ENCODE measurements at places on chromosomes 6 and 20.

- no peak for DNase-seq
Observed at GRCh38 chr20:62133051-62133845, 9.9 kb downstream of the PSMA7 start.

GRCh38 chr6:39882531-39882899 lies 51.7 kb downstream of the MOCS1 start:
- no peak for DNase-seq

DNA sequence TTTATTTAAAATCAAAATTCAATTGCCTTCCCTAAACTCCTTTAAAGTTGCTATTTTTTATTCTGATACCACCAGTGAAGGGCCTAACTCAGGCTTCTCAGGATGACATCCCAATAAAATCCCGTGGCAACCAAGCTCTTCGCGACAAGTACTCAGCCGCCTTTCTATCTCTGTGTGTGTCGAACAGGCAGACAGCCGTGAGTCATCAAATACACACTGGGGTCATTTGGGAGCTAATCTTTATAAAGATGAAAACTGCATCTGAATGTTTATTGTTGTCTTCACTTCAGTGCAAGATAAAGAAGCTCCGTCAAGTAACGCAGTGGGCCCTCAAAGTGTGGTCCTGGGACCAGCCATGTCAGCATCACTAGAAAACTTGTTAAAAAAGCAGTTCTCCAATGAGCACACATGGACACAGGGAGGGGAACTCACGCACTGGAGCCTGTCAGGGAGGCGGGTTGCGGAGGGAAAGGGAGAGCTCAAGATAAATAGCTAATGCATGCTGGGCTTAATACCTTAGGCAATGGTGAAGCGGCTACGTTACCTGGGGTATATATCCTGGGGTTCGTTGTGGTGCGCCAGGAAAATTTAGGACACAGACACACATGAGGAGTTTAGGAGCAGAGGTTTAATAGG lies 119.3 kb downstream of the RNF144B start:
- DNase-seq = no peak

- DNase-seq = no peak
Observed at GRCh38 chr6:159899994-159900745, 9.4 kb downstream of the MAS1 start.

- no peak for DNase-seq
Observed at GRCh38 chr6:95408111-95408510, 169.2 kb upstream of the MANEA start.

DNA sequence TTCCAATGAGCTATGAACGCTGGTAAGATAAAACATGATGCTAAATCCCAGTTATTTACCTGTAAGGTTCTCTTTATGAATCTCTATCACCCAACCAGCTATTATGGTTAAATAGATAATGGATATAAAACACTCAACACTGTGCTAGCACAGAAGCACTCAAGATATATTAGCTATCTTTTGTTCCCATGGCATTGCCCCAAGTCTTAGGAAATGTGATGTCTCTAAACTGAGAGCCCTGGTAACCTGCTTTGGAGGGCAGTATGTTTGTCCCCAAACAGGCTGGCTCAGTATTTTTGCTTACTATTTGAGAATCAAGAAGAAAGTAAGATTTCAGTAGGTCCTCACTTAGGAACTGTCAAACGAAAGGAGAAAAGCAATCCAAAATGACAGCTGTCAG lies 90.5 kb downstream of the BTBD9 start:
- DNase-seq = no peak

DNA sequence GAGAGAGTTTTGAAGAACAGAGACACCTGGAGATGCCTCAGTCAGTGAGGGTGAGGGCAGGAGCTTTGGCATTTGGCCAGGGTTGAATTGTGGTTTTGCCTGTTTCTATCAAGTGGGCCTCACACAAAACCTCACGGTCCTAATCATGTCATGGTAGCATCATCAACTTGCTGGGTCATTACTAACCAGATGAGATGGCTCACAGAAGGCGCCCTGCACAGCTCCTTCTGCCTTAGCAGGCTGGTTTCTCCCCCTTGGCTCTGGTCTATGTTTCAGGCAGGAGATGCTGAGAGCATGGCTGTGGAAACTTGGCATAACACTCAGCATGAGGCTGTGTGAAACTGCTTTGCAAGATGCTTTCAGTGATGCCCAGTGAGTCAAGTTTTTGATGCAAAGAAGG lies 99.3 kb downstream of the LRRC1 start:
- no peak for DNase-seq

DNA sequence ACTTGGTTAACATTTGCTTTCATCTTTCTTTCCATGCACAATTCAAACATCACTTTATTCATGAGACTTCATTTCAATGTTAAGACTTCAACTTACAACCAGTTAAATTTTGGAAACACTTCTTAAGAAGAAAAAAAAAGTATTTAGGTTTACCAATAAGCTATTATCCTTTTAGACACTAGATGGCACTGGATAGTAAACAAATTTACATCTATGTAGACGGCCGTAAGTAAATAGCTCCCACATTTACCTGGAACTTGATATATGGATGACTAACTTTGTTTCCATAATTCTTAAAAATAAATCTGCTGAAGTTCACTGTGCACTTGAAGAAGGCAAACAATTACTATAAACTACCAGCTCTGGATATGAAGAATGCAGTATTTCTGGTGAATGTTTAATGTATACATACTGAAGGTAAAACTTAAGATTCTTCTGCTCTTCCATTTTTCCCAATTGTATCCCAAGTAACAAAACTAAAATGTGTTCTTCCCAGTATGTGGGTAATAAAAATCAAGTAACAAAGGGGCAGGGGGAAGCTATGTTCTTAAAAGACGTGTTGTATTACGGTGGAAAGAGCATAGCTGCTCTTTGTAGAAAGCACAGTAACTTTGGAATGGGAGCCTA lies 130.6 kb upstream of the C6orf118 start:
- no peak for DNase-seq

GRCh38 chr6:29451471-29452193 lies 5.2 kb downstream of the OR11A1 start:
- no peak for DNase-seq

GRCh38 chr20:40173872-40174271 lies 515.2 kb downstream of the MAFB start:
- no peak for DNase-seq
